Pulmonary artery endothelial cell (primary cell): ENCODE measurements at places on chromosomes 1 and 21. TPM values are rescaled to one million over a fixed set of nuclear protein-coding genes. Genes with fewer than 3 reads are reported as not detected.

The AIRE gene
- total RNA-seq, result under 0.01 TPM in 1 of 2 replicates, not detected in the other

The KRTAP21-3 gene
- not detected in 2 replicates for total RNA-seq

The OR2T35 gene
- not detected in 2 replicates for total RNA-seq

The FCMR gene
- total RNA-seq, result not detected in 2 replicates

The SELP gene
- 1.8 and 3.3 TPM in 2 replicates for total RNA-seq

The LMOD1 gene
- total RNA-seq, result under 0.01 and 0.07 TPM in 2 replicates

The IFNLR1 gene
- not detected in 2 replicates for total RNA-seq

The OR2T29 gene
- not detected in 2 replicates for total RNA-seq

The DSTYK gene
- total RNA-seq, result 11.1 and 14.5 TPM in 2 replicates

The EDARADD gene
- not detected in 2 replicates for total RNA-seq

The ARPC5 gene
- total RNA-seq, result 312 and 356 TPM in 2 replicates

The S100A16 gene
- 689 and 738 TPM in 2 replicates for total RNA-seq

The KLHDC9 gene
- 0.60 and 0.86 TPM in 2 replicates for total RNA-seq
